ENCODE measurements at places on chromosomes 12 and 14.

- peak; percentile 9 for DNase-seq
Observed at GRCh38 chr14:52043690-52044089, 25.2 kb downstream of the NID2 start.

DNA sequence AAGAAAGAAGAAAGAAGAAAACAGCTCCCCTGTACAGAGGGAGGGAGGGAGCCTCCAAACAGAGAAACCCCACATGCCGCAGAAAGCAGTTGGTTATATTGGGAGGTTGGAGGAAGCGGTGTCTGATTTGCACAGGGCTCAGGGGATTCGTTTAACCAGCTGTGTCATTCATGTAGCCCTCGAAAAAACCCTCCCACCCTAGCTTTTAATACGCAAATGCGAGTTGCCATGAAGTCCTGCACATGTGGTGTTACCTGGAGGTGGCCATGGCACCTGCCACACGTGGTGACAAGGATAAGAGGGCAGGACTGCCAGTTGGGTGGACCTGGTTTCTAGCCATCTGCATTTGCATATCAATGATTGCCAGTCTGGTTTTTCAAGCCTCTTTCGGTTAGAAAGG, 40.9 kb downstream of the TMEM30B start:
- DNase-seq, result no peak

- no peak for DNase-seq
Observed at GRCh38 chr12:41932470-41932991, 212.1 kb downstream of the GXYLT1 start.

DNA sequence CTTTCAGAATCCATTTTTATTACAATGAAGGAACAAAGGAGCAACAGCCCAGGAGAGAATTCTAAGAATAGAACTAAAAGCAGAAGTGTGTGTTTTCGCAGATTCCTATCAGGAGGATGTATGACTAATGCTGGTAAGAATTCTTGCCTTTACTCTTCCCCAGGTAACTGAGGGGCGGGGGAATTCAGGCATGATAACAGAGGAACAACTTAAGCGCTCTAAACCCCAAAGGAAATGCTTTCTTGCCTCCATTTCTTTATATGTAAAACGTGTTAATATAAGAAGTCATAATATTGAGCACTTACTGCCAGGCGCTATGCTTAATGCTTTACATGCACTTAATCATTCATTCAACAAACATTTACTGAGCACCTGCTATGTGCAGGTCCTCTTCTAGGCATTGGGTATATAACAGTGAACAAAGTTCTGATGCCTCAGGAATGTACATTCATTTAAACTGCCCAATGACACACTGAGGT, 4.5 kb downstream of the HCAR1 start:
- no peak for DNase-seq

DNA sequence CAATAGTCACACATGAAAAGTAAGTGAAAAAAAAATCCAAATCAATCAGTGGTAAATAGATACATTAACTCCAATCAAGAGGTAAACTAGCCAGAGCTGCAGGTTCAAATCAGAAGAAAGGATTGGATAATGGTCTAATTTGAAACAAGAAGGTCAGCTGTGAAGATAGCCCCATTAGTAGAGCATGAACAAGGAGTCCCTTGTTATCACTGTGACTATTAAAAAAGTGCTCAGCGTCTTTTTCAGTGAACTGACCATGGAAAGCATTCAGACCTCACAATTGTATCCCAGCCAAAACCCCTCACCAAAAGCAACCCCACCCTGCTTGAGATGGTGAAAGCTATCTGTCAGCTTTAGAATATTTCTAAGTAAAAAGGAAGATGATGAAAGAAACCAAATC, 125.0 kb upstream of the EGLN3 start:
- no peak for DNase-seq

- no peak for DNase-seq
Observed at GRCh38 chr14:97704316-97704885, 907.2 kb downstream of the VRK1 start.

DNA sequence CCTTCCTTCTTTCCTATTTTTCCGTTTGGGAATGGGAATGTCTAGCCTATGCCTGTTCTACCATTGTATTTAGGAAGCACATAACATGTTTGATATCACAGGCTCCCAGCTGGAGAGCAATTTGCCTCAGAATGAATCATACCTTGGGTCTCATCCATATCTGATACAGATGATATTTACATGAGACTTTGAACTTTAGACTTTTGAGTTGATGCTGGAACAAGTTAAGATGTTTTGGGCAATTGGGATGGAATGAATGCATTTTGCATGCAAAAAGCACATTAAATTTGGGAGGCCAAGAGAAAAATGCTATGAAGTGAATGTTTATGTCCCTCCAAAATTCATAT, 61.9 kb upstream of the BEGAIN start:
- no peak for DNase-seq
